ENCODE measurements at places on chromosomes 2 and 18.

- no peak for DNase-seq
Measured at GRCh38 chr18:67519592-67519991, 3.1 kb upstream of the DSEL start.

DNA sequence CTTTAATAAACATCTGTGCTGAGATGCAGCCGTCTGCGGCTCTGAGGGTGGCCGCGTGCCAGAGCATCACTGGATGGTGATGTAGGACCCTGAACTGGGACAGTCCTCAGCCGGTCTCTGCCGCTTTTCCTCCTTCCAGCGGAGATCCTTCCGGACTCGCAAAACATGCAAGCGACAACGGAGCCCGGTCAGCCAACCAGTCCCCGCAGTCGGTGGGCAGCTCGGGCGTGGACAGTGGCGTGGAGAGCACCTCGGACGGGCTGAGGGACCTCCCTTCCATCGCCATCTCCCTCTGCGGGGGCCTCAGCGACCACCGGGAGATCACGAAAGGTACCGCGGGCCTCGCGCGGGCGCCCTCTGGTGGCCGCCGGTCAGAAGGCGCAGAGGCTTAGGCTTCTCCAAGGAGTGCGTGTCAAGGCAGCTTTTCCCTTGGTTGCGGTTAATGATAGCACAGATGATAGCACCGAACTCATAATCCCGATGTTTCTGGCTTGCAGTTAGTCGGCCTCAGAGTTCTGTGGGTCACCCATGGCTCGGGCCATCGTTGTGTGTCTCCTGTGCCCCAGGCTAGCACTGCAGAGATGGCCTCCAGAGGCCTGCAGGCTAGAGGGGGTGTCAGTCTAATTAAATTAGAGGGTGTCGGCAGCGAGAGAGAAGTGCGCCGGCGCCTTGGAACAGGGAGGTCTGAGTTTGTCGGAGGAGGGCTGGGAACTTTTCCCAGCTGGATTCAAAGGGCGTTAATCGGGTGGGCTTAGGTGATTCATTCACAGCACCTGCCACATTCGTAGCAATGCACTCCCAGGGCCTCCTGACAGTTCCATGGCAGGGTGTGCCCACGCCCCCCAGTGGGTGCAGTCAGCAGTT is 38.5 kb downstream of the LPIN1 start:
- DNase-seq = peak; percentile 36

GRCh38 chr2:222671259-222672067 is at the start of gene MOGAT1:
Gene MOGAT1, plus strand, starts transcription at chr2:222671658. Its CDS starts 128 bp downstream, at chr2:222671786.
- no peak for DNase-seq

GRCh38 chr18:26656431-26656943 is 108.1 kb upstream of the KCTD1 start:
- DNase-seq = no peak

GRCh38 chr2:201235860-201236811 is 24.2 kb upstream of the CASP8 start:
- no peak for DNase-seq

DNA sequence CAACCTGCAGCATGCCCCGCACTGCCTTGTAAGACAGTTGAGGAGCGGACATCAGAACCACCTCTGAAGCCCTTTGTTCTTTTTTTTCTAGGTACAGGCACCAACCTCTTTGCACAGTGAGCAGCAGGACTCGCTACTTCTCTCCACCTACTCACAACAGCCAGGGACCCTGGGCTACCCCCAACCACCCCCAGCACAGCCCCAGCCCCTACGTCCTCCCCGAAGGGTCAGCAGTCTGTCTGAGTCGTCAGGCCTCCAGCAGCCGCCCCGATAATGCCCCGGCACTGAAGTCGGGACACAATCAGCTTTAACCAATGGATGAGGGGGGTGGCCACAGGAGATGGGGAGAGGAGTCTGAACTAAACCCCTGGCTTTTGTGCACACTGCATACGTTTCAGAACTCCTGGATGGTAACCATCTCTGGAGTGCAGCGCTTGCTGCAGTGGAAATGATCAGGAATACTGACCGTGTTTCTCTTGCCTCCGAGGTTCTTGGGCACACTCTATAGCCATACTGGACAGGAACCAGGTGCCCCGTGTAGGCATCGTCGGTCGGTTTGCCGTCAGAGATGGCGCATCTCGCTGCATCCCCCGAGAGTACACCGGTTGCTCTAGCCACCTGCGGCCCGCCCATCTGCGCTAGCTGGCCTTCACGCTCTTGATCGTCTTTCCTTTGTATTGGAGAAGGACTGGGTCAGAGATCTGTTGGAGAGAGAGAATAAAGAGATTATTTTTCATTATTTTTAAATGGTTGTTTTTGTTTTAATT is 6.6 kb upstream of the RPL31 start:
- no peak for DNase-seq

DNA sequence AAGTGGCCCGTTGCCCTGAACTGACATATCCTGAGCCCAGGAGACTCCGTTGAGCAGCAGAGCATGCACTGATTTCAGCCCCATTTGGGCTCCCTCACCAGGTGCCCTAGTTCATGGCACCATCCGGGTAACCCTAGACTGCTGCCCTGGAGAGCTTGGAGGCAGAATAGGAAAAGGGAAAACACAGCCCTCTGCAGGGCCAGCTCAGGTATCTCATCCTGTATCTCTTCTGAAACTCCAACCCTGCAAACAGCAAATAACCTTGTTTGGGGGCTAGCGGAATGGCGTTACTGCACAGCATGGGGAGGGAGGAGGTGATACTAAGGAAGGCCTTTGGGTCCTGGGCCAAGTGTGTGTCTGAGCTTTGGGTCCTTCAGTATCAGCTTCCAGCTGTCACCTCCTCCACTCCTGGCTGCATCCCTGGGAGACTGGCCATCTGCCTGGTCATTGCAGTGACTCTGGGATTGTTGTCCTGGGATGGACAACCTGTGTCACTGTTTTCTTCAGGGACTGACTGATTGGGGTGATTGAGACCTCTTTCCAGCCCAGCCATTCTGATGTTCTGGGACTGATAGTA is 233.8 kb upstream of the SKOR2 start:
- DNase-seq = no peak

GRCh38 chr18:2114289-2114688 is 457.0 kb downstream of the METTL4 start:
- no peak for DNase-seq

DNA sequence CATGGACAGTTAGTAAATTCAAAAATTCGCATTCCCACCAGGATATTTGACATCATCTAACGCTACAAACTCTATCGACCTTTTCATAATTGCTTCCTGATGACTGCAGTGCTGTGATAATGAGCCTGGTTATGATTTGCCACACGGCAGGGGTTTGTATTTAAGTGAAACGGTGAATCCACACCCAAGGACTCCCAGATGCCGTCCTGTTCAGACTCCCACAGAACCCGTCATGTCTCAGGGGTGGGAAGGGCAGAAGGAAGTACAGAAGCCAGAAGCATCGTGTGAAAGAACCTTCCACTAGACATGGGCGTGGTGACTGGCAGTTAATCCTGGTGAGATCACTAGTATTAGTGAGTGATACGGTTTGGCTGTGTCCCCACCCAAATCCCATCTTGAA is 91.2 kb upstream of the TMEM18 start:
- DNase-seq = no peak

DNA sequence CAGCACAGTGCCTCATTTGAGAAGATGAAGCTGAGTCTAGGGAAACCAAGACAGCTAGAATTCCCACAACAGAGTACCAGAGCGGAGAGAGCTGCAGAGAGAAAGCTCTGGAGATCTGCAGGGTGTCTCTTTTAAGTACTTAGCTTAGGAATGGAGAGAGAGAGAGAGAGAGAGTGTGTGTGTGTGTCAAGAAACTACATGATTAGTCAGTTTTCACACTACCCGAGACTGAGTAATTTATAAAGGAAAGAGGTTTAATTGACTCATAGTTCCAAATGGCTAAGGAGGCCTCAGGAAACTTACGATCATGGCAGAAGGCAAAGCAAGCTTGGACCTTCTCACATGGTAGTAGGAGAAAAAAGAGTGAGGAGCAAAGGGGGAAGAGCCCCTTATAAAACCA is 64.0 kb downstream of the HIBCH start:
- no peak for DNase-seq

DNA sequence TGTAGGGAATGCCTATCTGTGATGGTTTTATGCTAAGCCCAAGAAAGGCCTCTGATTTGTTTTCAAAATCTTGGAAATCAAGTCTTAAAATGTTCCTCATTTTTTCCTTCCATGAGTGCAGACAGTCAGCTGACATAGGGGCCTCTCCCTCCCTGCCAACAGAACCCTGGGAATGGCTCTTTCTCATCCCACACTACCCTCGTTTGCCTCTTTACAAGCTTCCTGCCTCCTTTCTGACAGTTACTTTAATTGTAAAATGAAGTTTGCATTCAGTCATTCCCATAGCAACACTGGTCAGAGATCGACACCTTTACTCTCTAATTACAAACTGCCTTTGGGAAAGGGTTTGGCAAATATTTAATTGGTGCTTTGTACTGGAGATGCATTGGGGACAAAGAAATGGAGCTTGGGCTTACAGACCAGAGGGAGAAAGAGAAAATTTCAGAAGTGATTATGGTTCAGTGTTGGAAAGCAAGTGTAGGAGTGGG is 25.4 kb downstream of the KIF5C start:
- no peak for DNase-seq

- DNase-seq = no peak
Measured at GRCh38 chr18:49319590-49319989, 140.9 kb downstream of the DYM start.

DNA sequence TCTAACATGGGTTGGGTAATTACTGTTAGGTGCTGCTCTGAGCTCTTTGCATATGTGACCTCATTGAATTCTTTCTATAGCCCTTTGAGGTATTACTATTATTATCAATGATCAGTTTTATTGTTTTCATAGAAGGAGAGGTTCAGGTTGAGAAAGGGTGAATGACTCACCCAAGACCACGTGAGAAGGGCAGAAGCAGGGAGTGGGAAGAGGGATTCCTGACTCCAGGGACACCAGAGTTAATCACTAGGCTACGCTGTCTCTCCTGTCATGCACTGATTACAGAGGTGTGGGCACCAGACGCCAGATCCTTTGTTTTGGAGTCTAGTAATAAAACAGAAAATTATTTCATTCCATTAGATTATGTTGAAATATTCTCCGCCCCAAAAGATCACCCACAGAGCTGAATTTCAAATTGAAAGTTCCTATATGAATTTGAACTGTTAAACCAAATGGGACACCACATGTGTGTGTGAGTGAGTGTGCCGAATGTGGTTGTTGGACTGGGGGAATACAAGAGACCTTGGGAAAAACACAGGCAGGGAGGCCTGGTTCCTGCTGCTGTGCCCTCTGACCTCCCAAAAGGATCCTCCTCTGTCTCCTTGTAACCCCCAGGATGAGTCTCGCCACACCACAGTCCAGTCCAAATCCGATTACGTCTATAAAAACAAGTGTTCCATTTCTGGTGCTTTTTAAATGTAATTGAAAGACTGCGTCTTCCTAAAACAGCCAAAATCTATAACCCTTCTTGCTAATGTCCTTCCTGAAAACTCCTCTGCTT is 215.4 kb downstream of the ZNF521 start:
- DNase-seq = no peak

DNA sequence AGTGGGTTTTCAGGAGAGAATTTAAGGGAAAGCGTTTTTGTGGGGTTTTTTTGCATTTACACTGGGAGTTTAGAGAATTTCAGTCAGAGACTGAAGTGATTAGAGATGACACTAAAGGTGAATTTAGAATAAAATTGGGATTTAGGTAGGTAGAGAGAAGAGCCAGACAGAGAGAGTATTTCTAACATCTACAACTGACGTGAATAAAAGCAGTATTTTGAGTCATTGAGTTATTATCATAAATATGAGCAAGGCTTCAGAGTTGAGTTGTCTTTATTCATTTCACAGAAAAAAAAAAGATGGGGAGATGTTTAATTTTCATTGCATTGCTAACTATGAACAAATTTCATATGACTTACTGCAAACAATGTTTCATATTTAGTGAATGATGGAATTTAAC is 202.9 kb downstream of the DPP4 start:
- DNase-seq = no peak

- DNase-seq = no peak
Measured at GRCh38 chr2:146874260-146874658, 970.6 kb upstream of the ACVR2A start.

DNA sequence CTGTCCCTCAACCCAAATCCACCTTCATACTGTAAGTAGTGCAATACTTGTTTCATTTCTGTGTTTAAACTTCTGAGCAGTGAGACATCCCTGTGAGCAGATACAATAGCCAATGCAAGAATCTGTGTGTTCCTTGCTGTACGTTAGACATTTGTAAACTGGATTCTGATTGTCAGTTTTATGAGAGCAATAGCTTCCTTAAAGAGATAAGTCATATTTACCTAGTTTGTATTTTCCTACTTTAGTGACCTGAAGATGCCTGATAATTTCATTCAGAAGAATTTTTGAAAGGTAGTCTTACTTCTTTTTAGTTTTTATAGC is 90.7 kb downstream of the DPP4 start:
- DNase-seq = no peak

Measured in activated CD8-positive, alpha-beta memory T cell treated with anti-CD3 and anti-CD28 coated beads for 1 hour (primary cell).